ENCODE measurements at places on chromosomes 1 and 21.

DNA sequence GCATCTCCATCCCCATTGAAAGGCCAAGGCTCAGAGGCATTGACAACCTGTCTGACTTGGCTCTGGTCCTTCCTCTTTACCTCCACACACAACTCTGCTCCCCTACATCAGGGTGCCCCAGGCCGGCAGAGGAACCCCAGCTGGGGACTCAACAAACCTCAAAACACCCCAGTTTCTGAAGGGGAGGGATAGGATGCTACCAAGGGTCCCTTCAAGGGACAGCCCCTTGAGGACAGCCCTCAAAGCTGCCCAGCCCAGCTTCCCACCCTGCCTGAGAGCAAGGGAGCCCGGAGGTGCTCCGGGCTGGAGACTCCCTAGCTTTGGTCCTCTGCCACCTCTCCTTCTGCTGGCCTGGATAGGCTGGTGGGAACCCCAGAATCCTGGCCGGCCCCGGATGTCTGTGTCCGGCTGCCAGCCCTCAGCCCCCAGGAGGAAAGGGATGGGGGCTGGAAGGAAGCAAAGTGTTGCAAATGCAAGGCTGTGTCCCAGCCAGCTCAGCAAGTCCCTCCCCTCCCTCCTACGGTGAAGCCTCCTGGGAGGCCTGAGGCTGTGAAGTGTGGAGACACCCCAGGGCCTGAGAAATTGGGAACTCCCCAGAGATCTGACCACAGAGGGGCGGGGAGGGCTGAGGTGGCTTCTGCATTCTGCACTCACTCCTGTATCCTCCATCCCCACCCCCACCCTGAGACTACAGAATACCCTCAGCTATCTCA, 1.1 kb upstream of the MARCKSL1 start:
- peak; percentile 25 for DNase-seq

DNA sequence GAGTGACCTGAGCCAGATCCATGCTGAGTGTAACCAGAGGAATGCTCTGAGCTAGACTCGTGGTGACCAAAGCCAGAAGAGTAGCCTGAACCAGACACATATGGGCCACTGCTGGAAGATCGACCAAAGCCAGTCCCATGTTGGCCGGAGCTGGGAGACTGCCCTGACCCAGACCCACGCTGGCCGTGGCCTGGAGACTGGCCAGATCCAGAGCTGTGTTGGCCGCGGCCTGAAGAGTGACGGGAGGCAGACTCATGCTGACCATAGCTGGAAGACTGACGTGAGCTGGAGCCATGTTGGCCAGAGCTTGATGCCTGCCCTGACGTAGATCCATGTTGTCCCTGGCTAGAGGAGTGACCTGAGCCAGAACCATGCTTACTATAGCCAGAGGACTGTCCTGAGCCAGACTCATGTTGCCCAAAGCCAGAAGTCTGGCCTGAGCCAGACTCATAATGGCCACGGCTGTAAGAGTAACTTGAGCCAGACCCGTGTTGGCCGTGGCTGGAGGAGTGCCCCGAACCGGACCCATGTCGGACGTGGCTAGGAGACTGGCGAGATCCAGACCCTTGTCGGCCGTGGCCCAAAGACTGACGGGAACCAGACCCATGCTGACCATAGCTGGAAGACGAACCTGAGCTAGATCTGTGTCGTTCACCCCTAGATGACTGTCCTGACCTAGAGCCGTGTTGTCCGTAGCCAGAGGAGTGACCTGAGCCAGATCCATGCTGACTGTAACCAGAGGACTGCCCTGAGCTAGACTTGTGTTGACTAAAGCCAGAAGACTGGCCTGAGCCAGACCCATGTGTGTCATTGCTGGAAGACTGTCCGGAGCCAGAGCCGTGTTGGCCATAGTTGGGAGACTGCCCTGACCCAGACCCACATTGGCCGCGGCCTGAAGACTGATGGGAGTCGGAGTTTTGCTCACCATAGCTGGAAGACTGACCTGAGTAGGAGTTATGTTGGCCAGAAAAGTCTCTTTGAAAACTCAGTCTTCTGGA, 3.5 kb downstream of the HRNR start:
- DNase-seq = no peak

- DNase-seq = no peak
Observed at GRCh38 chr1:85475055-85475454, 10.1 kb upstream of the DDAH1 start.

- DNase-seq = no peak
Observed at GRCh38 chr1:78699813-78700212, 50.2 kb downstream of the IFI44 start.

DNA sequence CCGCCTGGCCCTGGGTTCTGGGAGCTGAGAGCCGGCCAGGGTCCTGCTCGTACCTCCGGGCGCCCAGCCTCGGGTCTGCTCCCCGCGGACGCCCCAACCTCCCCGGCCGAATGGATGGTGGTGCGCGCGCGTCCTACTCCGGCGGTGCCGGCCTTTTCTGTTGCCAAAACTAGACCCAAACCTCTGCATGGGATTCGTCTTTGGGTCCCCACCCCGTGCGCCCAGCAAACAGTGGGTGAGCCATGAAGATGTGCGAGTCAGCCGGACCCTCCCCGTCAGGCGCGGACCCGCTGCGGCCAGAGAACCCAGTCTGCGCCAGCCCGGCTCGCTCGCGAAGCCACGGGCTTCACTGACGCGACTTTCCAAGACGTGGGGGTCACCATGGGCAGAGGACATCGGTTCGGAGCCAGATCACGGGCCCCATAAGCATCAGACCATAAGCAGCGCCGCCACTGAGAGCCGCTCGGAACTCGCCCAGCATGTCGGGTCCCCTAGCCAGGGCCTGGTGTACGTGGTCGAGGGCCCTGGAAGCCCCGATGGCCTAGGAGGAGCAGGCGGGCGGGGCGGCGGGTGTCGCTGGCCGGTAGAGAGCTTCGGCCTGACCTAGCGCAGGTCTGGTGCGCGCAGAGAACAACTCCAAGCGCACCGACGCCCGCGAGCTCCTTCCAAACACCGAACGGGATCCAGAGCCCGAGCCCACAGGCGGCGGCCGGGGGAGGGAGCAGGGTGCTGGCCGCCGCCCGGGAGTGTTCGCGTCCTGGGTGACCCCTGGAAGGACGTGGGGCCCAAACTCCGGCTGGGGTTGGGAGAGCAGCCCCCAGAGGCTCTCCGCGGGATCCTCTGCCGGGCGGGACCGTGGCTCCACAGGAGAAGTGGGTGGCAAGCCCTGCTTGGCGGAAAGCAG, 1.0 kb upstream of the TP73 start:
- DNase-seq = no peak

DNA sequence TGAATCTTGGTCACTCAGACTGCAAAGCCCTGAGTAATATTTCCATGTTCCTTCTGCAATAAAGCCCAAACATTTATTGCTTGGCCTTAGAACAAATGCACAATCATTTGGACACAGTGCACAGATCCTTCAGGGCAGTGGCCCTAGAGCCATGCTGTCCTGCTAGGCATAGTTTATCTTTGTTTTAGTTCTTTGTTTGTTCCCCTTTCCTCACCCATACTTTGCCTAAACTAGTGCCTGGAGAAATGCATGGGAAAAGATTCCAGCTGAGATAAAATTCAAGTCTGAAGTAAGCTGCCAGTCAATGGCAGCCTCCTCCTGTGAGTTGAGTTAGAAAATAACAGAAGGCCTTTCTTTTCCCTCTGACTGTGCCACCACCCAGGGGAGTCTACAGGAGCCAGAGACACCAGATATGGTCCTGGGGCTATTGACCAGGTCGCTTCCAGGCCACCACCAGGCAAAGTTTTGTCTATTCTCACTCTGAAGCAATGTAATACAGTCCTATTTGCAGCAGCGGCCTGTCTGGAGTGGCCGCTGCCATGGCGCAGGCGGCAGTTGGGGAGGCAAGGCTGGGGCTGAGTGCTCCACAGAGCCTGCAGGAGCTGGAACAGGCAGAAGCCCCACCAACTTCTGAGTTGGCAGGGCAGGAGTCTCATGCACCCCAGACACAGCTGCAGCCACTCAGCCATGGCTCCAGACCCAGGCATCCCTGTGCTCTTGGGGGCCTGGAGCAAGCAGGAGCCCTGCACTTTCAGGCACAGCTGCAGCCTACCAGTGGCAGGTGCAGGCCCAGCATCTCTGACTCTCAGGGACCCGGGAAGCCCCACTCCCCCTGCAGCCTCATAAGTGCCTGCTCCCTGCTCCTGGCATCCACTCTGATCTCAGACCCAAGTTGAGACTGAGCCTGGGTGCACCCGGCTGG, 258.6 kb downstream of the GPATCH2 start:
- no peak for DNase-seq

All from fibroblast of the aortic adventitia (primary cell).